ENCODE measurements at places on chromosomes 11 and 22. TPM values are rescaled to one million over a fixed set of nuclear protein-coding genes. Genes with fewer than 3 reads are reported as not detected.

- DNase-seq = no peak
These were observed 66.9 kb downstream of the PRDM11 start for GRCh38 chr11:45213316-45213665.

DNA sequence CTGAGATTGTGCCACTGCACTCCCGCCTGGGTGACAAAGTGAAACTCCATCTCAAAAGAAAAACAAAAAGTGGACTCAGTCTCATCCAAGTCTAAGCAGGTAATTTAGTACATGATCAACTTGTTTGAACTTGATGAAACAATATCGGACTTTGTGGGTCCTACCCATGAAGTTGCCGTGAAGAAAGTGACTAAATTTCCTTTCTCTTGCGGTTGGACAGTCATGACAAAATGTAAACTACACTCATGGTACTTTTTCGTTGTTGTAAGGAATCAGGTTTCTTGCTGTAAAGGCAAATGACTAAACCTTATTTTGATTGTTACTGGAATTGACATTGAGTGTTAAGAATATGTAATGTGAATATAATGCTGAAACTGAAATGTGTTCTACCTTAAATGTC, 164.5 kb upstream of the PLET1 start:
- no peak for DNase-seq

GRCh38 chr11:86185381-86185750, 59.2 kb upstream of the EED start:
- no peak for DNase-seq

DNA sequence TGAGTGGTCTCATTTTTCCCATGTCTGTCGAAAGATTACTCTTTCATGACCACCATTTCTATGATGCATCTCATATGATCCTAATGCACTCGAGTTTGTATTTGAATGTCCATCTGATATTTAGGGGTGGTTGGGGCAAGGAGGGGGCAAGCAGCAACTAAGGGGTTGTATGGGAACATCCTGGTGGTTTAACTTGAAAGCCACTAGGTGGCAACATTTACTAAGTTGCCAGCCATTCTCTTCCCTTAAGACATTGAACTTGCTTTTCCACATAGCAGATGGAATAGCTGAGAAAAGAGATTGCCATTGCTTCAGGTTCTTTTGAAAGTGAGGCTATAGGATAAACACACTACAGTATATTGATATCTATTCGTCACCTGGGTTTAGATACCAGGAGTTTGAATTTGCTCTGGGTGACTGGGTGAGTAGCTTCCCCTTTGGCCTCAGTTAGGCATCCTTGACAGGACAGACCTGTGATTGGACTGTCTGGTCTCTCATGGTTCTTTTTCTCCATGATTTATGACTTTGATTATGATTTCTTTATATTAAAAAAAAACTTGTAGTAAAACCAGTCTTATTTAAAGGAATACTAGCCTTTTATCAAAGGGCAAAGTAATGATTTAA, 32.4 kb downstream of the NF2 start:
- peak; percentile 40 for DNase-seq

GRCh38 chr11:109306322-109306721, 115.7 kb upstream of the C11orf87 start:
- DNase-seq = no peak

- DNase-seq = peak; percentile 70
These were observed 19.9 kb upstream of the MYOD1 start for GRCh38 chr11:17699147-17700114.

DNA sequence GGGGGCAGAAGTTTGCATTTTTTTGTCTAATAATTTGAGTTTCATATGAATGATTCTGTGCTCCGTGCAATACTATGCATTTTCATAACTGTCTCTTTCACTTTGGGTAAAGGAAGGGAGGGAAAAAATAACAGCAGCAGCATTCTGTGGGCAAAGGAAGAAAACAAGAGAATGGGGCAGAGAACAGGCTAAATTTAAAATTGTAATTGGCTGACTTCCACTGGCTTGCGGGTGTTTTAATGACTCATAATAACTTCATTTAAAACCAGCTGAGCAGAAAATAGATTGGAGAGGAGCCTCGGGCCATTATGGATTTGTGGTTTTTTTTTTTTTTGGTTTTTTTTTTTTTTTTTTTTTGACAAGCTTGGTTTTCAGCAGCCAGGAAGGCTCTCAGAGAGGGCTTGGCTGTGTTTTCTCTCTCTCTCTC, 107.4 kb downstream of the ZBTB16 start:
- DNase-seq = peak; percentile 89

DNA sequence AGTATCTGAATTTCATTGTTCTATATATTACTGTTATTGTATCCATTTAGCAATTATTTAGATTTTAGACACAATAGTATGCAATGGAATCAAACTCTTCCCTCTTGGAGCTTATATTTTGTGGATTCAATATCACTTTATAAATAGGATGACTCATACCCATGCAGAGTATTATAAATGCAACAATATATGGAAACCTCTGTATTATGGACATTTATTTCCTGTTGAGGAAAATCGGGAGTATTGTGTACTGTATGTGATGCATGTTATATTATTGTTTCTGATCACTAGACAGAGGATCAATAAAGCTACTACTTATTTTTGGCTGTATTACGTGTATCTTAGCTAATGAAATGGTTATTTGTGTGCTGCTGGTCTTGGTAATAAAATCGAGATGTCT, 770 bp downstream of the METTL15 start:
- no peak for DNase-seq

- DNase-seq = no peak
These were observed 165.1 kb downstream of the MSANTD4 start for GRCh38 chr11:105856954-105857353.

DNA sequence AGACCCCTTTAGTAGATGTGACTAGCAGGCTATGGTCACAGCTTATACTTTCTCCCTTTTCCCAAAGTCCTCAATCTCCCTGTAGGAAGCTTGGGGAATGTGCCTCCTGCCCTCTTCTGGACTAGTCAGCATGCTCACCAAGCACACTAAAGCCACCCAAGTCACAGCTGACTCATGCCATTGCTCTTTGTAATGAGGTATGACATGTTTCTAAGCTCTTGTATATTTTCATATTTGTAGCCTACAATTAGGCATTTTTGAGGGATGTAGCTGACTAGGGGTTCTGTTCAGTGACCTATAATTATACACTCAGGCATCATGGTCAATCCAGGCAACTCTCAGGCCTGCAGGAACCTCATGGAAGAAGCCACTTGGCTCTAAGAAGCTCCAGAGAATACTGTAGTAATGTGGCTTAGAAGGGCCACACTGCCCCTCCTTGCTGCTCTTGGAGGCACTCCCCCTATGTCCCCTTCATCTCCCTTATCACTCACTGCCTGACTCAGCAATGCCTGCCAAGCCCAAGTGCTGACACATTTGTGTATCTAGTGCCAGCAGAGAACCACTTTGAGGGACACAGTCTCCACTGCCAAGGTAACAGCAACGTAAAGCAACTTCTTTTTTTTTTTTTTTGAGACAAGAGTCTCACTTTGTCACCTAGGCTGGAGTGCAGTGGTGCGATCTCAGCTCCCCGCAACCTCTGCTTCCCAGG, 86.2 kb downstream of the RPL27A start:
- no peak for DNase-seq

DNA sequence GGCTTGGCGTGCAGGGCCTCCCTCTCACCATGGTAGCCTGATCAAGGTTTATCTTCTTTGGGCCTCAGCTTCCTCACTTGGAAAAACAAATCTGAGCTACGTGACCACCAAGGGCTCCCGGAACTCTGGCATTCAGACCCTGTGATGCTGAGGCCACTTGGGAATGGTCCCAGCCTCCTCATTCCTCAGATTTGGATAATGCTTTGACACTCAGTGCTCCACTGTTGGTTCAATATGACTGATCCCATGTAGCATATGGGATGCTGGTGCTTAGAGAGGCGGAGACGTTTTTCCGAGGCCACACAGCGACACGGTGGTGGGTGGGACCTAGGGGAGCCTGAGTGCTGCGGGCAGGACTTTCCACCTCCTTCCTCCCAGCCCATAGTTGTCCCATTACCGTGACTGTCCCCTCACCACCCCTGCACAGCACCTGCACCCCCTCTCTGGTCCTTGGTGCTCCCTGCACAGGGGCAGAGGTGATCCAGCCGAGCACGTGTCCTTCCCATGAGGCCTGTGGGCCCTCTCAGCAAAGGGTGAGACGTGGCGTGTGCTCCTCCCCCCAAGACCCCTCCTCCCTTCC, 23.1 kb downstream of the MB start:
- DNase-seq = peak; percentile 45

- DNase-seq = no peak
These were observed 561.9 kb upstream of the ANO5 start for GRCh38 chr11:21630934-21631478.

- peak; percentile 74 for DNase-seq
These were observed 386.5 kb downstream of the SOX6 start for GRCh38 chr11:15969701-15970329.

DNA sequence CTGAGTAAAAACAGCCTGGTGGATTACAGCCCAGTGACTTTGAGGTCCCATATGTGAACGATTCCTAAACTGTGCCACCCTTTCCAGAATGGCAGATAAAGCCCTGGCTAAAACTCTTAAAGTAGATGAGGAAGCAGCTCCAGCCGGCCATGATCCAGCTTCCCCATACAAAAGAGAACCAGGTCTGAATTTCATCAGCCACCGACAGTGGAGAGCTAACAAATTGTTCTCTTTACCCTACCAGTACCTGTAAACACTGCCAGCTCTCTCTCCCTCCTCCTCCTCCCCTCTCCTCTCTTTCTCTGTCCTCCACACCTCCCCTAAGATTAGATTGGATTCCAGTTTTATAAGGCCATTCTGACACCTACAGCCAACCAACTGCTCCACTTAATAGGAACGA, 176.9 kb downstream of the DSCAML1 start:
- no peak for DNase-seq

GRCh38 chr22:35033635-35034296, 32.2 kb upstream of the ISX start:
- no peak for DNase-seq

- no peak for DNase-seq
These were observed 260.0 kb upstream of the POU2AF2 start for GRCh38 chr11:110985547-110985946.

GRCh38 chr11:81444297-81444696, 1289.4 kb downstream of the FAM181B start:
- peak; percentile 15 for DNase-seq

GRCh38 chr11:2559527-2560311, 114.9 kb downstream of the KCNQ1 start:
- no peak for DNase-seq

DNA sequence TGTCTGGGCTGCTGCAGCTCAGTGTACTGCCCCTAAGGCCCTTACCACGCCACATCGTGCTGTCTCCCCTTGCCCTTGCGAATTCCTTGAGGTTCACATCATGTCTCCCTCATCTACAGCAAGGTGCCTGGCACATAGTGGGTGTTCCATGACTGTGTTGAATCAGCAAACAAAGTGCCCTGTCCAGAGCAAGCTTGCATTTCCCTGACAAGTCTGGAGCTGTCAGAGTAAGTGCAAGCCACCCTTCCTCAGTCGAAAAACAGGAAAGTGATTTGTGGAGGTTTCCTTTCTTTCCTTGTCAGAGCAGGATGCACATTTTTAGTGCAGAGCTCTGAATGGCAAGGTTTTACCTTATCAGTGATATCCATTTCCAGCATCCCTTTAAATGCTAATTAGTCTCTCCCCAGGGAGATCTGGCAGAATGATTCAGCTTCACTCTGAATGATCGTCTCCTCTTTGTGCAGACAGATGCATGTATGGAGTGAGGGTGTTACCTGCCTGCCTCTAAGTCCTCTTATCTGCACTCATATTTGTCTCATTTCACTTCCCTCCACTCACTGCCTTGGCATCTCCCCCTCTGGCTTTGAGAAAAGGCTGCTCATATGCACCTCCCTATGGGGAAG, 331.2 kb downstream of the TMEM135 start:
- DNase-seq = peak; percentile 27

DNA sequence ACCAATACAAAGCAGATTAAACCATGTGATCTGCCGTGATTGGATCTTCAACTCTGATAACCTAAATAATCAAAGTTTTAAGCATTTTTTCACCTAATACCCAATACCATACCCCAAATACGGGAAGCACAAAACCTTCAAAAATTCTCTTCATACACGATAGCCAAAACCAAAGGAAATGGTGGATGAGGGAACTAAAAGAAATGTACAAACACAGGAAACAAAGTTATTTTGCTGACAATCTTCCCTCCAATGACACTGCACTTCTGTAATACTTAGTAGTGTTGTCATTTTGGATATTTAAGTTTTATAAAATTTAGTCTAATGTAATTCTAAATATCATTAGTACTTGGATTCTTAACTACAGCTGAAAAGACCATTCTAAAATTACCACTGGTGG, 27.0 kb downstream of the CSTF3 start:
- DNase-seq = no peak

DNA sequence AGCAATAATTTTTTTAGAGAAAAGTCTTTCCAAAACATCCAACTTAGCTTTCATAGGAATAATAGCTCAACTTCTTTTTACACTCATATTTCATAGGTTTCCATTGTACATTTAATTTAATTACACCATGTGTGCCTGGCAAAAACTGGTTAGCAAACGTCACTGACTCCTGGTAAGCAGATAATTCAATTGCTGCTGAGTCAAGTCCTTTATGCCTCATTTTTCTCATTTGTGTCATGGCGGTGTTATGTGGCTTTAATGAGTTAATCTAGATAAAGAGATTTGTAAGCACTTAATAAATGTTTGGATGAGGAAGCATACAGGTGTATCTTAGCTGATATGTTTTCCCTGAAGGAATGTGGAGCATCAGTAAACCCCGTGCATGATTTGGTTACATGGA, 41.2 kb upstream of the PAK1 start:
- DNase-seq = no peak

- no peak for DNase-seq
These were observed 3.5 kb downstream of the SIK3 start for GRCh38 chr11:117094776-117095175.

GRCh38 chr11:326592-326841, 5.9 kb upstream of the IFITM3 start:
- DNase-seq = no peak

DNA sequence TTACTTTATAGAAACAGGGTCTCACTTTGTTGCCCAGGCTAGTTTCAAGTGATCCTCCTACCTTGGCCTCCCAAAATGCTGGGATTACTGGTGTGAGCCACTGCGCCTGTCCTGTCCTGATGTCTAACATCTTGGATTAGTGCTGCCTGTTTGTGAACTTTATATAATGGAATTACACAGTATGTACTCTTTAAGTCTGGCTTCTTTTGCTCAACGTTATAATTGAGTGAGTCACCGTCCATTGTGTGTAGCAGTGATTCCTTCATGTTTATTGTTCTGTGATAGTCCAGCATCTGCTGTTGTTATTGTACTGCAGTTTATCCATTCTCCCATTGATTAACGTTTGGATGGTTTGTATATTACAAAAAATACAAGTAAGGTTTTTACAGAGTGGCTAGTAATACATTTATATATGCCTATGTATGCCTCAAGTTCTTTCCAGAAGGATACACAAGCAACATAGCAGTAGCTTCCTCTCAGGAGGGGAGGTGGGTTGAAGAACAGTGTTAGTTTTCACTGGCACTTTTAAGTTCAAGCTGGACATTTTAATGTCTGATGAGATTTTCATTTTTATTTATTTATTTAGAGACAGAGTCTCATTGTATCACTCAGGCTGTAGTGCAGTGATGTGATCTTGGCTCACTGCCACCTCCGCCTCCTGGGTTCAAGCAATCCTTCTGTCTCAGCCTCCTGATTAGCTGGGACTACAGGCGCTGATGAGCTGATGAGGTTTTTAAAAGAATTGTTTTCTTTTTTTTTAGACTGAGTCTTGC, 25.2 kb upstream of the MICALL1 start:
- no peak for DNase-seq

Gene CSF2RB
- total RNA-seq = 8.7 TPM

Gene SLC22A12
- total RNA-seq = 2.4 TPM

Gene SCGB1D2
- total RNA-seq = not detected

Gene APOA5
- total RNA-seq = not detected

Gene MMP27
- total RNA-seq = not detected

Gene SELENOM
- total RNA-seq = 313 TPM

Gene OR51E1
- 2.4 TPM for total RNA-seq

Gene DCUN1D5
- 41.2 TPM for total RNA-seq
